ENCODE measurements at places on chromosomes 13 and 19.

DNA sequence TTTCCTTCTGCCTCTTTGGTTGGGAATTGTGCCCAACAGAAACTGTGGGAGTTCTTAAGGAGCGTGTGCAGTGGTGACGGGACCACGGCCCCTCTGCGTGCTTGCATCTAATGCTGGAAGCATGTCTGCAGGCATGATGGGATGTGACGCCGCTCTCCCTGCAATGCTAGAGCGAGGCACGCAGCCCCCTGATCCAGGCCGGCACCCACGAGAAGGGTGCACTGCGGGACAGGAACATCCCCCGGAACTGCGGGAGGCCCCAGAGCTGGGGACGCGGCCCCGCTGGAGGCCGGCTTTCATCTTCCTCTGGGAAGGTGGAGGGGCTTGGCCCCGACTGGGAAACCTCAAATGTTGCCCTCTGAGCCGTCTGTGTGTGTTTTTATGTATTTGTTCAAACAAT is 32.7 kb downstream of the TMEM255B start:
- DNase-seq: no peak

- peak; percentile 73 for DNase-seq
Observed at GRCh38 chr13:112067116-112067741, at the start of gene SOX1. Gene SOX1, plus strand, starts transcription at chr13:112067149. Its CDS starts 510 bp downstream, at chr13:112067659.

DNA sequence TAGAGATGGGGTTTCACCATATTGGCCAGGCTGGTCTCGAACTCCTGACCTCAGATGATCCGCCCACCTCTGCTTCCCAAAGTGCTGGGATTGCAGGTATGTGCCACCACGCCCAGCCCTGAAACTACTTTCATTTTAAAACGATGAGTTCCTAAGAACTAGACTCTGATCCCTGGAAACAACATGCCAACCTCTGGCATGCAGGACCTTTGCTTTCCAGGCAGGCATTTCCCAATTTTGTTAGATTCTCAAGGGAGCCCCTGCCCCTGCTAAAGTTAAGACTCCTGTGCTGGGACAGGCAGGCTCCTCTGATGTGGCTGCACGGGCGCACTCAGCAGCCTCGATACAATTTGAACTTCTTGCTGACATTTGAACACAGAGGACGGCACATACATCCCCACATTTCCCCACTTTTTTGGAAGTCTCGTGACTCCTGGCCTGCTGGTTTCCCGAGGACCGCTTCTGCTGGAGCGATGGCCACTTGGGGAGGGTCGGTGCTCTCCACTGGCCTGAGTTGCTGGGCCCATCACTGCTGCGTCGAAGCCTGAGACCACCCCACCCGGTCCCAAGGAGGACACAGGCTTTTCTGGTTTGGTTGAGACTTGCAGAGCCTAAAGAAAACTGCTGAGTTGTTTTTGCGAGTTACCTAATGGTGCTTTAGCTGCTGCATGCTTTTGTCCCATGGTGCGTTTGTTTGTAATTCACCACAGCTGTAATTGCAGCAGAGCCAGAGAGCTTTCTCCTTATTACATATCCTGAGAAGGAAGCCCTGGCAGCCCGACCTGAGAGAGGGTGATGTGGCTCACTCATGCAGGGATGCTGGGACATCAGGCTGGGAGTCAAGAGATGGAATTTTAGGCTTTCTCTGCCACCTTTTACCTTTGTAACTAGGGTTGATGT is 8.2 kb downstream of the ATP11A start:
- no peak for DNase-seq

- no peak for DNase-seq
Observed at GRCh38 chr19:31254180-31254551, 95.1 kb downstream of the TSHZ3 start.

DNA sequence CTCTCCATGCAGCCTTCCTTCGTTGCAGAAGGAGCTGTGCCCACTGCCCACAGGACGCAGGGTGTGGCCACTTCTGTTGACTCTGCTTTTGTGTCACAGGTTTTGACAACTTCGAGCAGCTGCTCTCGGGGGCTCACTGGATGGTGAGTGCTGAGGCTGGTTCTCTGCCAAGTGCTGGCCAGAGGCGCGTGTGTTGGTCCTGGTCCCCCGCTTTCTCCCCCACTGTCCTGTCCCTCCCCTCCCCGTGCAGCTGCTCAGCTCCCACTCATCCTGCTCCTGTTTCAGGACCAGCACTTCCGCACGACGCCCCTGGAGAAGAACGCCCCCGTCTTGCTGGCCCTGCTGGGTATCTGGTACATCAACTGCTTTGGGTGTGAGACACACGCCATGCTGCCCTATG is 10.6 kb upstream of the PDCD2L start:
- no peak for DNase-seq

GRCh38 chr19:46082728-46083050 is 41.8 kb downstream of the IGFL3 start:
- DNase-seq: no peak

GRCh38 chr19:58218899-58219298 is 9.8 kb upstream of the ZNF544 start:
- DNase-seq: peak; percentile 72

GRCh38 chr19:924553-925086 is 1.2 kb upstream of the ARID3A start:
- peak; percentile 63 for DNase-seq

DNA sequence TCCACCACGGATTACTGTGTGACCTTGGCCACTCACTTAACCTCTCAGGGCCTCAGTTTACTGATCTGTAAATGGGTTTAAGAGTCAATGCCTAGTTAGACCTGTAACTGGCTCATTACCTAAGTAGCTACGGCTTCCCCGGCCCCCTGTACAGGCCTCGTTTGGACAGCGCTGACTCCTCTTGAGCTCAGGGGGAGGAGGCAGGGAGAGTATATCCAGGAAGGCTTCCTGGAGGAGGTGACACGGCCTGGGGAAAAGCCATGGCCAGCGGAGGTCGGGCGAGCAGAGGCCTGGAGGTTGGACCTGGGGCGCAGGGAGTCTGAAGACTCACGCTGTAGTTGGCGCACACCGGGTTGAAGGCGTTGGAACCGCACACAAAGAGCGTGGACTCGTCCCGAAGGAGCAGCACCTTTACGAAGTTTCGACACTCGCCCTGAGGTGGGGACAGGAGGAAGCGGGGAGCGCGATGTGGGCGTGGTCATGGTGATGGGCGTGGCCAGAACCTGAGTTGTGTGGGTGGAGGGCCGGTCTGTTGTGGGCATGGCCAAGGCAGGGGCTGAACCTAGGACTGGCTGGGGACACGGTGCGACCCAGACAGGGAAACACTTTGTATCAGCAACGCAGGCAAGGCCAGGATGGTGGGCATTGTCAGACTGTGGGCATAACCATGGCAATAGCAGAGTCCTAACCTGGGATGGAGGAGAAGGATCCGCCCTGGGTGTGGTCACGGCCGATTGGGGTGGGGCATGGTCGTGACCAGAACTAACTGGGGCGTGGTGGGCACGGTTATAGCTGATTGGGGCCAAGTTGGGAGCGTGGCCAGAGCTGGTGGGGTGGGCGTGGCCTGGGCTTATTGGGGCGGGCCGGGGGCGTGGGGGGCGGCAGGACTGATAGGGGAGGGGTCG is 3.6 kb downstream of the SEMA6B start:
- peak; percentile 83 for DNase-seq

DNA sequence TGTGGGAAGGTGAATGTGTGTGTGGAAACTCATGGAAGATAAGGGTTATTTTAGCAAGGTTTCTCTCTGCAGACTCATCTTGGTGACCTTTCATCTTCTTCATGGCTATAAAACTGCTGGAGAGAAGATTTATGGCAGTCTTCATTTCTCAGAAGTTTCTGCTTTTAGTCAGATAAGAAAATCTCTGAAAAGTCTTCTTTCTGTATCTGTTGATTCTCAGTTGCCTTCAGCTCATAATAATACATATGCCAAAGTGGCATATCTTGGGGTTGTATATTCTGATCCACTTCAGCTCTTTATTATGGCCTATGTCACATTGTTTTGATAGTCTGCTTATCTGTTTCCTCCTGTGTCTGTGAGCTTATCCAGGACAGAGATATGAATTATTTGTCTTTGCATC is 143.3 kb upstream of the TMTC4 start:
- no peak for DNase-seq

DNA sequence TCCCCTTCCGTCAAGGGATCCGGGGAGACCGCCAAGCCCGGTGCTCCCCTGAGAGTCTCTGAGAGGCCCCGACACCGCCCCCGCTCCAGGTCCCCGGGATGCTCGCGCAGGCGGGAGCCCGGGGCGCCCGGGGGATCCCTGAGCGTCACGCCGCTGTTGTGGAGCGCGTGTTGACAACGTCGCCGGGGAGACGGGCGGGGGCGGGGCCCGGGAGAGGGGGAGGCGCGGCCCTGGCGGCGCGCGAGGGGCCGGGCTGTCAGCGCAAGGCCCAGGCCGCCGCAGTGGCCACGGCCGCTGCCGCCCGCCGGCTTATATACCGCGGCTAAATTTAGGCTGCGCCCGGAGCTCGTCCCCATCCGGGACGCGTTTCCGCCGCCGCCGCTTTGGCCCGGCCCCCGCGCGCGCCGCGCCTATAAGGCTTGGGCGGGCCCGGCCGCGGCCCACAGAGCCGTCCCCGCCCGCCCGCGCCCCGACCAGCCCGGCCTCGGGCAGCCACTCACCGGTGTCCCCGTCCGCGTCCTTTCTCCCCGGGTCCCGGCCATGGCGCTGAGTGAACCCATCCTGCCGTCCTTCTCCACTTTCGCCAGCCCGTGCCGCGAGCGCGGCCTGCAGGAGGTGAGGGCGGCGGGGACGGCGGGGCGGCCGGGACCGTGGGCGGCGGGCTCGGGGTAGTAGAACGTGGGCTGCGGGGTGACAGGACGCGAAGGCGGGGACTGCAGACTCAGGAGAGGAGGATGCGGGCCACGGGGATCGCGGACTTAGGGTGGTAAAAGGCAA is at the start of gene KLF2:
KLF2 (plus strand) TSS at position 443 of the 777 bp plus-strand sequence; CDS start at position 541, 98 bp downstream.
- peak; percentile 77 for DNase-seq

DNA sequence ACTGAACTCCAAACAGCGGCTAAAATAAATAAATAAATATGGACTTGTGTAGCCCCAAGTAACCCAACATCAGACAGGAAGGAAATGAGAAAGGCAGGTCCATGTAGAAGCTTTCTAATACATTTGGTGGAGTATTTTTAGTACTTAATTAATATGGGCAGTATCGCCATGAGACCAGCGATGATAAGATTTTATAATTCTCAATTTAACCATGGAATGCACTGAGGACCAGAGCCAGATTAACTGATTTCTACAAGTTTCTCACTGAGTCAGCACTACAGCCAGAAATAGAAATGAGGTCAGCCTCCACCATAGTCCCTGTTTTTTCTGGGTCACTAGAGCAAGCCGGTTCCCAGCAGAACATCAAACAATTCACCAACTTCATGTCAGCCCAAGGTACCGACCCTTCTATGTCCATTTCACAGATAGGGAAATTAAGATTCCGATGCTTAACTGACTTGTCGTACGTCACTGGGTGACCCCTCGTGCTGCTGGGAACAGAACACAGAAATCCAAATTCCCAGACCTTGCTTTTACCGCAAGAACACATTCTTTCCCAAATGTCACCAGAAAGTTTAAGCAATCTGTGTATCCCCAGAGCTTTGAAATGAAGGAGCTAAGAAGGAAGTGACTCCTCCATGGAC is 90.4 kb downstream of the COL4A1 start:
- DNase-seq: no peak

GRCh38 chr13:35393886-35394285 is 82.6 kb downstream of the MAB21L1 start:
- DNase-seq: no peak

DNA sequence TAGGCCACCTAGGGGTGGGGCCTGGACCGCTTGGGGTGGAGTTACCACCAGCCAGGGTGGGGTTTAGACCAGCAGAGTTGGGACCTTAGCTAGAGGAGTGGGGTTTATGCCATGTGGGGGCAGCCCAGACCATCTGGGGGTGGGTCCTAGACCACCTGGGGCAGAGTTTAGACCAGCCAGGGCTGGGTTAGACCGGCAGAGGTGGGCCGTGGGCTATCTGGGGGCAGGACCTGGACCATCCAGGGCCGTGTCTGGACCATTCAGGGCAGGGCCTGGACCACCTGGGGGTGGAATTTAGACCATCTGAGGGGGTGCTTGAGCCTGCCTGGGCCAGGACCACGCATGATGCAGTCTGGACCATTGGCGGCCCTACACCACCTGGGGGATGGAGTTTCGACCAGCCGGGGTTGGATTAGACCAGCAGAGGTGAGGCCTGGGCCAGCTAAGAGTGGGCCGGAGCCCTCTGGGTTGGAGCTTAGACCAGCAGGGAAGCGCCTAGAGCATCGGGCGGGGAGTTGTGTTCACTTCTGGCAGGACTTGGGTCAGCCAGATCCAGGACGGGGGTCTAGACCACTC is 10.0 kb upstream of the CACNG6 start:
- peak; percentile 61 for DNase-seq

- DNase-seq: peak; percentile 95
Observed at GRCh38 chr19:21604351-21604926, 99.0 kb downstream of the ZNF429 start.

GRCh38 chr19:38661136-38661535 is 13.7 kb downstream of the ACTN4 start:
- no peak for DNase-seq

- DNase-seq: no peak
Observed at GRCh38 chr13:112127564-112128330, 60.8 kb downstream of the SOX1 start.

GRCh38 chr13:74487091-74487722 is 353.0 kb upstream of the KLF12 start:
- DNase-seq: no peak

DNA sequence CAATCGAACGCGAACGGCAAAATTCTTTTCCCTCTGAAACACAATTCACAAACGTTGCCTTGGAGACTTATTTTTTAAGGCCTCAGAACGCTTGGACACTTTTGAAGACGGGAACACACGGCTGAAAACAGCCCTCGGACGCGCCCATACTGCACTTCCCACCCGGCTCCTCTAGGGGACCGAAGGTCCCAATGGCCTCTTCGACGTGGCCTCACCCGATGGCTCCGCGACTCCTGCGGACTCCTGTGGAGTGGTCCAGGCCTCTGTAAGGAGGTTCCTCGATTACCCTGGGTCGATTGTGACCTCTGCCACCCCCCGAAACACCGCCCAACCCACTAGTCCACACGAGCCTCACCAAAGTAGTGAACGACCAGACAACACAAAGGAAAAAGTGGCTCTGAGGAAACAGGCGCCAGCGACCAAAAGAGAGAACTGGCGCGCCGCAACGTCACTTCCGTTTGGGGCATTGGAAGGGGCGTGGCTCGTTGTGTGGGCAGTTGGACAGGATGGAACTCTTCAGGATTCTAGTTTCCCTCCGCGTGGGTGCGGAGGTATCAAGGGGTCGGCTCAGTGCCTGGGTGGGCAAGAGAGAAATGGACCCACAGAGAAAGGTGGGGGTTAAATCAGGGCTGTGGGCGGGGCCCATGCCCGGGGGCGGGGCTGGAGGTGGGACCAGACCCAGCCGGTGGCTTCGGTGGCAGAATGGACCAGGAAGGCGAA is at the start of gene ZNF560:
ZNF560 (minus strand) TSS at position 434 of the 720 bp plus-strand sequence. CDS start 23,303 bp downstream, outside the sequence.
- peak; percentile 47 for DNase-seq

DNA sequence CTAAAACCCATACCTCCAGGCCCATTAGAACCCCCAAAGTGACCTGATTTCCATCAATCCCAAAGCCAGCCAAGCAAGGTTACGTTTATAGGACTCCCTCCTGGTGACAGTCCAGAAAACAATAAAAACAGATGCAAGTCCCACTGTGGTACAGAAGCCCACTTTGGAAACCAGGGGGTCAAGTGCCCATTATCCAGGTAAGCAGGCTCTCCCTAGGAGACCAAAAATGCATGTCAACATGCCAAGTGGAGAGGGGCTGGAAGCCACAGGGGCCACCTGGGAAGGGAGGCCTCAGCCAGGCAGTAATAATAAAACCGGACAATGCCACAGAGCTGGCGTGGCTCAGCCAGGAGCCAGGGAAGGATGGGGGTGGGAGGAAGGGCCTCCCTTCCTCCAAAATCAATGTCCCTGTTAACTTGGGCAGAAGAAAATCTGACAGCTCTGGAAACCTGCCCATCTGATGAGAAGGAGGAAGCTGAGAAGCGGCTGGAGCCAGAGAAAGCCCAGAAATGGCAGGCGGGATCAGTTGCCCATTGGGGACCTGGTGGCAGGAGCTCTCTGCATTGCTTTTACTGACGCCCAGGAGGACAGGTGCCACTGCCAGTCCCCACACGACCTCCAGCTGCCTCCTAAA is 160.4 kb downstream of the ZIC5 start:
- no peak for DNase-seq
